Femur (tissue), 1 donor: ENCODE measurements at places on chromosomes 6 and 20.

DNA sequence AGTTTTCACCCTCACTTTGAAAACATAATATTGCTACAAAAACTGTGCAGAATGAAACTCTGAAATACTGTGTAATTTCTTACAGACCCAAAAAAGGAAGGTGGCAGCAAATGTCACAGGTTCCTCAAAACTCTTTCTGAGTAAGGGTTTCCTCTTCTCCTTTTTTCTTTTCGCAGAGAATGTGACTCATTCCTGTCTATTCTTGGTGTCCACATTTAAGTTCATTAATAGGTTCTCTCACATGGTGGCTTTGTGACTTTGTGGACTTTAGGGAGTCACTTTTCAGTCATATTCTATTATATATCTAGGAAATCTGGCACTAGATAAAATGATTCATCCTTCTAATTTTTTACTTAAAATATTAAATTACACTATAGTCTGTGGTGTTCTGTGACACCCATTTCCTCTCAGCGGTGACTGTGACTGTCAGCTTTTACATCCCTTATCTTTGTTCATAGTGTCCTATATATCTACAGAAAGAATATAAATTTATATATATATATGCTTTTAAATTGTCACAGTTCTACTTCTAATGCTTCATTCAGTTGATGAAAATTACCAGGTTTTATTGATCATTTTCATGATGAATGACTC, 126.8 kb upstream of the HCRTR2 start:
- no peak for DNase-seq

DNA sequence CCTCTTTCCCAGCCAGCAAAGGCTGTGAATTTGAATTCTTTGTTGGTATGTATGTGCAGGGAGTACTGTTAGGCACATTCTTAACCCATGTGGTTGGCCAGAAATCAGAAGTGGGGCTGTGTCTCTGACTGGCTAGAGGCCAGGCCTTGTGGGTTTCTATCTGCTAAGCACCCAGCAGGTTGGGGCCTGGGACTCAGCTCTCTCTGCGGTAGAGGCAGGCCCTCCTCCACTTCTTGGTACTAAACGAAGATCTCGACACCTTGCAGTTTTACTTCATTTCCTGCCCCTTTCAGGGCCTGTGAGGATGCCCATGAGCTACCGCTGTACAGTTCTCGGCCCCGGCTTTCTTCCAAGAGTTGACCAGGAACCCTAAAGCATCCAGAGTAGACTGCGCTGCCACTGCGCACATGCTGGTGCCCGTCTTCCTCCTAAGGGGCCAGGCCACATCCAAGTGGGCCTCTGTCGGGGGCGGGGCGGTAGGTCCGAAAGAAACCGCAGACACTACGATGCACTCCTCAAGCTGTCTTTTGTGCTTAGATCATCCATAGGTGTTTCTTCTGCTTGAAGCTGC, 51.1 kb downstream of the TCP11 start:
- no peak for DNase-seq

- DNase-seq, result no peak
Observed at GRCh38 chr6:101146389-101146788, 247.1 kb upstream of the GRIK2 start.

DNA sequence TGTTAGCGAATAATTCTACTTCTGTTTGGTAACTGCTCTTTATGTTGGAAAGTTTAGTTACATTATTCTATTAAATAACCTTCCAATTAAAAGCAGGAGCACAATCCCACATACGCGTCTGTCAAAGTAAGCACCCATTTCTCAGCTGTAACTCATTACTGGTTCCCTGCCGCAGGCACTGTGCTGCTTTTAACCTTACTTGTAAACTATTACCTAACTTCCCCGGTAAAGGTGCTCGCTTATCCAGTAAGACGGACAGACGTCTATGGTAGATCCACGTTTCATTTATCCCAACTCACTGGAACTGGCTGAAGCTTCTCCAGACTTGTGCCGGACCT, 529 bp upstream of the ENPP4 start:
- DNase-seq, result no peak

DNA sequence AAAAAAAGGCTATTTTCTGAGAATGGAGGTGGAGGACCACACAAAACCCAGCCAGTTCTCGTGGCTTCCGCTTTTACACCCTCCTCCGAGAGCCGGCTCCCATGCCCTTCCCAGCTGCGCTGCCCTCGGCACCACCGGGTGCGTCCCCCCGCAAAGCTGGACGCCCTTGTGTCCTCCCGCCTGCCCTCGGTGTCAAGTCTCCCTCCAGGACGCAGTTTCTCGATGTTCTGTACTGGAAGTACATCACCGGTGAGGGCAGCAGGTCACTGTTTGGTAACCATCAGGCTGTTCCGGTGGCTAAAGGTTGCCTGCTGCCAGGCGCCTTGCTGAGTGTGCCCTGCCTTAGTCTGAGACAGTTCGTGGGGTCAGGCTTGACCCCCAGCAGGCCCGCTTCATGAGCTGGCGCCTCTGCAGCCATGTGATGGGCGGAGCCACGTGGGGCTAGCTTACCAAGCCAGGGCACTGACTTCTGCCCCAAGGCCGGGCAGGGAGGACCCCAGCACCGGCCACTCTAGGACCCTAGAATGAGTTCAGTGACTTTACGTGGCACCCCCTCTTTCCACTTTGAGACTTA, 34.6 kb downstream of the RREB1 start:
- no peak for DNase-seq

- no peak for DNase-seq
Observed at GRCh38 chr6:128057541-128057940, 156.7 kb upstream of the THEMIS start.

GRCh38 chr6:34485321-34486060, 19.6 kb downstream of the PACSIN1 start:
- DNase-seq, result no peak

GRCh38 chr6:158009114-158009891, 27.6 kb downstream of the SYNJ2 start:
- peak; percentile 78 for DNase-seq

- no peak for DNase-seq
Observed at GRCh38 chr6:153424719-153425400, 293.8 kb upstream of the RGS17 start.

DNA sequence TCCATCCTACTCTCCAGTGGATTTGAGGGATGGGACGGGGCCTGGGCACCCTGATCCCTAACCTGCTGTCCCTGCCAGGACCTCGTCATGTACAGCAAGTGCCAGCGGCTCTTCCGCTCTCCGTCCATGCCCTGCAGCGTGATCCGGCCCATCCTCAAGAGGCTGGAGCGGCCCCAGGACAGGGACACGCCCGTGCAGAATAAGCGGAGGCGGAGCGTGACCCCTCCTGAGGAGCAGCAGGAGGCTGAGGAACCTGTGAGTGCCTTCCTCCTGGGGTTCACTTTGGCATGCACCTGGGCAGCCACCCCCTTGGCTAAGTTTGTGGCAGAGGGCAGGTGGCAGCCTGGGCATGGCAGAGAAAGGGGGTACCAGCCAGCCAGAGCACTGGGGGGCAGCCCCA, 5.7 kb downstream of the CDC25B start:
- DNase-seq, result no peak

GRCh38 chr6:43060034-43060754, 763 bp downstream of the KLC4 start:
- no peak for DNase-seq

GRCh38 chr6:27894839-27895762, 17.1 kb downstream of the OR2B2 start:
- peak; percentile 85 for DNase-seq
